ENCODE measurements at places on chromosomes 2 and 18.

- no peak for DNase-seq
These were observed 36.6 kb downstream of the GLI2 start for GRCh38 chr2:120772261-120772660.

- DNase-seq = no peak
These were observed 204.2 kb downstream of the GBX2 start for GRCh38 chr2:235963853-235964577.

DNA sequence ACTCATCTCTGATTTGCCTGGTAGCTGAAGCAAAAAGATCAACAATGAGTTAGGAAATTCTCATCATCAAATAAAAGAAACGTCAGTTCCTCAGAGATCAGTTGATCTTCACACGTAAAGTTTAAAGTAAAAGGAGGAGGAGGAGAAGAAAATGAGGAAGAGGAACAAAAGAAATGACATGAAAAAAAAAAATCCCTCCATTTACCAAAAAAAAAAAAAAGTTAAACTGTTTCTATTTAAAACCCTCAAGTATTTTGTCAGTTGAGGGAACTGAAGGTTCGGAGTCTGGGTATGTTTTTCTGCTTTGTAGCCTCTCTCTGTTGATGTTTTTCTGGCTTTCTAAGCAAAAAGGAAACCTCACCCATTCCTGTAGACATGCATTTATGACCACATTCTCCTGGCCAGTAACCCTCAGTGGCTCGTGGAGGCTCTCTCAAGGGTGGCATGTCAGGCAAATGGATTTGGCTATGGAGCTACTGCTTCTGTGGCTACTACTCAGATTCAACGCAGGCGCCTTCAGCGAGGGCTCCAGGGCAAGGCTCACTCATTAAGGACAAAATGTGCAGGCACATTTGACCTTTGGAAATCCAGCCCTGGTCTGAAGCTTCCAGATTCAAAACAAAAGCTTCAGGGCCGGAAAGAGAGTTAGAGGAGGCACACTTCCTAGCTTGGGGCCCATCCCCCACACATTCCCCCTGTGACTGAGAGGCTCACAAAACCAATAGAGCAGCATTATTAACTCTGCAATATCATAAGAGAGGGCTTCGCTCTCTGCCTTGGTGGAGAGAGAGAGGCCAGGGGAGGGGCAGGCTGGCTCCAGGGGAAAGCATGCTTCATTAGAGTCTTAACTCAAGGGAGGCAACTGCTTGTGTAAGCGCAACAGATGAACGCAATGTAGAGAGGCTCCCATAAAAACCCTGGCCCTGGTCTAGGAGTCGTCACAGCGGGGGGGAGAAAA is 22.3 kb downstream of the KLF7 start:
- DNase-seq = peak; percentile 49

- peak; percentile 36 for DNase-seq
These were observed 99.4 kb upstream of the NCK2 start for GRCh38 chr2:105645031-105645937.

DNA sequence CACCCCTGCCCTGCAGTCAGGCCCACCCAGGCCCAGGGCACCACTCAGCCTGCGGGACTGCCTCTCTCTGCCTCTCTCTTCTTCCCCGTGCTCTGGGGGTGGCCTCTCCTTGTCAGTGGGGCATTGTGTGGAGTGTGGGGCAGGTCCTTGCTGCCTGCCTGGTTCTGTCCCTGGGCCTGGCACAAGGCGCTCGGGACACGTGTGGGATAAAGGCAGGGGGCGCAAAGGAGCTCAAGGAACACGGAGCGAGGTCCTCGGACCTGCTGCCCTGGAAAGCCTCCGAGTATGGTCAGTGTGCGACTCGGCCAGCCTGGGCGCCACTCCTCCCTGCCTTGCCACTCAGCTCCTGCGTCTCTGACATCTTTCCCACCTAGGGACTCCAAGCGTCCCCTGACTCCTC is 262.2 kb downstream of the HDAC4 start:
- DNase-seq = no peak

DNA sequence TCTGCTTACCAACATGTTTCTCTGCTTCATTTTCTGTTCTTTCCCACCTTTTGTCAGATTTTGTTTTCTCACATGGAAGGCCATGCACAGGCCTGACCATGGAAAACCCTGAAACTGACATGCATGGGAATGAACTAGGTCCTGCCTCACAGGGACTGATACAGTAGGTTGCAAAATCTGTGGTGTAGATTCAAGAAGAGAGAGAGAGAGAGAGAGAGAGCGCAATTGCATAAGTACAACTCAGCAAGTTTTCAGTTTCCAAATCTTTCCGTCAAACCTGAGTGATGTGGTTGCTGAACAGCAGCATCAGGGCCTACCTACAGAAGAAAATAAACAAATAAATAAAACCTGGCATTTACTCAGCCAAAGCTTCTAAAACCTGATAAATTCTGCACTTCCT is 87.5 kb upstream of the RNF152 start:
- no peak for DNase-seq

DNA sequence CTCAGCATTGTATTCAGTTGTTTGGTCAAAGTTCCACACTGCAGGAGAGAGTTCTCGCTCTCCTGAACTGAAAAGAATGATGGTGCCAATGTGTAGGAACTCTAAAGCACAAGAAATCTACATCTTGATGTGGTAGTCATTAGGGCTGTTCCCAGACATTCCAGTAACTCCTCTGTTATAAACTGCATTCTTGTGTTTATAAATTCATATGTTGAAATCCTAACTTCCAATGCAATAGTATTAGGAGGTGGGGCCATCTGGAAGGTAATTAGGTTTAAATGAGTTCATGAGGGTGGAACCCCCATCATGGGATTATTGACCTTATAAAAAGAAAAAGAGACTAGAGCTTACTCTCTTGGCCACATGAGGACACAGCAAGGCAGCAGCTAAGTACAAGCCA is 239.6 kb downstream of the CDH20 start:
- DNase-seq = no peak

GRCh38 chr2:39247512-39248043 is 3.8 kb upstream of the CDKL4 start:
- DNase-seq = no peak

DNA sequence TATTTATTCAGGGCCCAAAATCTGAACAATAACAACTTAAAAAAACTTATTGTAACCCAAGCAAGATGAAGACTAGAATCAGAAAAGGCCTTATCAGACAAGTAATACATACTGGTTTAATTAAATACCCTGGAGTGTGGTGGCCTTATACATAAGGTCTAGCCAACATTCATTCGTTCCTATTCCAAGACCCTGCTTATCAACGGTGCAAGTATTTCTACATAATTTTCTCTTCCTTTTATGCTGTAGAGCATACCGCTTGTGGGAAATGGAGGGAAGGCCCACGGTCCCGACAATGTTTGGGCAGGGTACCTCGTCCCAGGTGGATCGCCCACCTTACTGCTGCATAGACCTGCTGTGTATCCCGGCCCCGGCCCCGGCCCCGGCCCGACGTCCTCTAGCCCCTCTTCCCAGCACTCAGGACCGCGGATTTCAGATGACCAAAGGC is 708 bp downstream of the ZNF24 start:
- DNase-seq = no peak

- DNase-seq = no peak
These were observed 5.2 kb downstream of the ZSCAN30 start for GRCh38 chr18:35284841-35285240.

GRCh38 chr2:34523958-34524514 is 924.9 kb upstream of the FAM98A start:
- DNase-seq = no peak

DNA sequence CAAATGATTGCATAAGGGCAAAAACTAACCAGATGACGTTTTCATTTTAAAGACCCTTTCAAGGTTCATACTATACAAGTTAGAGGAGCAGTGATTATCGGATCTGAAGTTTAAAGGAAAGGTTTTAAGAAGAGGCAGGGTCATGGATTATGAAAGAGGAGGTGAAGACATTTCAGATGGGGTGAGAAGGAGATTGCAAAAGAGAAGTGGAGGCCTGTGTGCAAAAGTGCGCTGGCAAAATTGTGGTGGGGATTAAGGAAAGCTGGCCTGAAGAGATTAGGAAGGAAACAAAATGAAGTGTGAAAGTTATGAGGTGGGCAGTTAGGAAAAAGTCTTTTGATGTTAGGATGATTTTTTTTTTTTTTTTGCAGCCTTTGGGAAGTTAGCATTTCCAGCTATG is 935.7 kb upstream of the FAM98A start:
- no peak for DNase-seq

DNA sequence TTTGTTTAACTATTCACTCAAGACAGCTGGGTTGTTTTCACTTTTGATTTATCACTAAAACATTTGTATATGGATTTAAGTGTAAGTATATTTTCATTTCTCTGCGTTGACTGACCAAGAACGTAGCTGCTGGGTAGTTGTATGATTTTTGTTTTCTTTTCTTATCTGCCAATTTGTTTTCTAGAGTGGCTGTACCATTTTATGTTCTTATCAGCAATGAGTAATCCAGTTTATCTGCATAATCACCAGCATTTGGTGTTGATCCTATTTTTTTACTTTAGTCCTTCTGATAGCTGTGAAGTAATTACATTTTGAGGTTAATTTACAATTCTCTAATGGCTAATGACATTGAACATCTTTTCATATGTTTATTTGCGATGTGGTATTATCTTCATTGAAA is 1178.4 kb upstream of the TMEFF2 start:
- no peak for DNase-seq

GRCh38 chr2:57890464-57890863 is 156.1 kb upstream of the VRK2 start:
- DNase-seq = no peak

- no peak for DNase-seq
These were observed 383.1 kb downstream of the GALR1 start for GRCh38 chr18:77632758-77633157.

DNA sequence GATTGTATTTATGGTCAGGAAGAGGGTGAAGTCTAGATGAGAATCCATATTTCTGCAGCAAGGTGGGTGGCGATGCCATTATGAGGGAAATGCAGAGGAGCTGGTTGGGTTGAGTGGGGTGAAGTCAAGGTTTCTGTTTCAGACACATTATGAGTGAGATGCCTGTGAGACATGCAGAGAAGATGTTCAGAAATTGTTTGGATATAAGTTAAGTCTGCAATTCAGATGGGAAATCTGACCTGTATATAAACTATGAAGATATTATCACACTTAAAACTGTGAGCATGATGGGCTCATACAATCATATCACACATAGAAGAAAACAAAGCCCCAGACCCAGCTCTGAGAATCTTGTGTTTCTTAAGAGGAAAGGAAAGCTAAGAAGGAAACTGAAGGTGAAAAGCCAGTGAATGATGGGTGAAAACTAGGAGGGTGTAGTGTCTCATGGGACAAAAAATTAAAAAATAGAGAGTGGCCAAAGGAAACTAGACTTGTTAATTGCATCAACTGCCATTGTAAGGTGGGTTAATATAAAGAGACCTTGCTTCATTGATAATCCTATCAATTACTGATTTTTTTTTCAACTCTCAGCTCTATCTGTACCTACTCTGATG is 14.2 kb downstream of the GALNT5 start:
- DNase-seq = no peak

GRCh38 chr18:73688851-73689711 is 458.6 kb downstream of the FBXO15 start:
- DNase-seq = no peak

DNA sequence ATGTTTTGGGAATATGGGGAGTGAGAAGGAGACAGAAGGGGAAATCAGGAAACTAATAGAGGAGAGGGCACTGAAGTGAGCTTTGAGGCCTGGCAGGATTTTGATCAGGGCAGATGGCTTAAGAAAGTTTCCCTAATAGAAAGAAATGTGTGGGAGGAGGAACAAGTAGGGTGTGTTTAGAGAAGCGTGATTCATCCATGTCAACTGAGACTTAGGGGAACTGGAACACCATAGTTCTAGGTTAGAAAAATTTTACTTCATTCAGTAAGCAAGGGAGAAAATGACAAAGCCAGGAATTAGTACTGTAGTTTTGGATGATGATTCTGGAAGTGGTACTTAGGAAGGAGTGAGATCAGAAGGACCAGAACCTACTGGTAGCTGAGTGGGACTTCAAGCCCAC is 296.0 kb downstream of the PLCL1 start:
- no peak for DNase-seq

DNA sequence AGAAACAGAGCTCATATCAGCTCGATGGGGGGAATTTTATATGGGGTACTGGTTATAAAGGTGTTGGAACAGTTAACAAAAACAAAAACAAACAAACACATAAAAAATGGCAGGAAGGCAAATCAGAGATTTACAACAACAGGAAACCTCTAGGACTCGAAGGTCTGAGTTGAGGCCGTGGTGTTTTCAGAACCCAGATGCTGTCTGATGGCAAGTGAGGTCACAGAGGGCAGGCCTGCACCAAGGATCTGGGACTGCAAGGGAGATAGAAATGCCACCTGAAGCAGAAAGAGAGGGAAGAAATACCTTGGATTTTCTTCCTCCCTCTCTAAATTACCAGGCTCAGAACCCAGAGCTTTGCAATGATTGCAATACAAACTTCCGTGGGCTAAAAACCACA is 429.5 kb downstream of the ZNF521 start:
- DNase-seq = no peak

- no peak for DNase-seq
These were observed 49.7 kb downstream of the MTA3 start for GRCh38 chr2:42618116-42618515.

- no peak for DNase-seq
These were observed 205.5 kb downstream of the TGIF1 start for GRCh38 chr18:3655254-3656050.

- DNase-seq = no peak
These were observed 55.7 kb downstream of the PTPN2 start for GRCh38 chr18:12828116-12829051.

- no peak for DNase-seq
These were observed 50.6 kb downstream of the PSMD14 start for GRCh38 chr2:161358838-161359237.

DNA sequence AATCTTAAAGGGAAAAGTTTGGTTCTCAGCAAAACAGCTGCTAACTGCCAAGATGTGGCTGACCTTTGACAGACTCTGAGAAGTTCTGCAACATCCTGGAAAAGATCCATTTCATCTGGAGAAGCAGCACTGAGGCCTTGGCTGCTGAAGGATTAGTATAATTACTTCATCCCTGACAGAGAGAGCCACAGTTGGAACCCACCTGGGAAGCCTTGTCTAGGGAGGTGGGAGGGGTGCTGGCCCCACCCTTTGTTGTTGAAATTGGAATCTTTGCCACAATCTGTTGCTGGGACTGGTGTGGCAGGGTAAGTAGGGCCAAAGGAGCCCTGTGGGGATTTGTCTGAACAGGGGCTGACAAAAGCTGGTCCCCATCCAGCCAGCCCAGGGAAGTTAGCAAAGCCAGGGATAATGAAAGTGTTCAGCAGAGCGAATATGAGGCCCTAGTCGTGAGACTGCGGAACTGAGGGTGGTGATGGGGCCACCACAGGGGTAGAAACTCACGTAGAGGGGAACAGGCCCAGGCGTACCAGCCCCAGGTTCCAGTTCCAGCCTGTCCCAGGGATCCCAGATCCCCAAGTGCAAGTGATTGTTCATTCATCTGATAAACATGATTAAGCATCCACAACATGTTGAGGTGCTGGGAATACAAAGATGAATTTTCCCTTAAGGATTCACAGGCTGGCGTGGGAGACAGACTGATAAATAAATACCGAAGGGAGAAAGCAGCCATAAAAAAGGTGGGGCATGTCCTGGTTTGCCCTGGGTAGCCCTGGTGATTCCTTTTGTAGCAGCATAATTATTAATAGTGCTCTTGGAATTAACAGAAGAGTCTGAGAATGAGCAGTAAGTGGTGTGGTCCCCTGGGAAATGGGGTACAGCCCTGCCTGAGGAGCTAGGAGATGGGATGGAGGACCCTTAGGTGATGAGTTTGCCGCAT is 60.0 kb downstream of the MYO1B start:
- no peak for DNase-seq

Data from H1 (cell line).